ENCODE measurements at places on chromosomes 4 and X.
A peak's percentile ranks its signal among the peaks of the same experiment; 100 is the strongest.

DNA sequence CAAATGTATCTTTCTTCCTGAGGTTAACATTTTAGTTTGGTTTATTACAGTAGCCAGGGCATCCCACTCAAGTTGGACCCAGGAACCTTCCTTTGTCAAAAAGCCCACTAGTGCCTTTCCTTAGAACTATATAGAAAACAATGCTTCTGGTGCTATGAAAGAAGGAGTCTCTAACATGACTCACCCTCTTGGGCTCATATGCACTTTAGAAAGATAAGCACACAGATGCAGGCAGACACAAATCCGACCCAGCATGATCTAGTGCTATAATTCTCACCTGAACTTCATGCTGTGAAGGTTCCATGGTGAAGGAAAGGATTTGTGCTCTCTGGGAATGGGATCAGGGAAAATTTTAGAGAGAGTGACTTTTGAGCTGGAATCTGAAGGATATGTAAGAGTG is 289.4 kb downstream of the ANKRD50 start:
- no peak for DNase-seq

DNA sequence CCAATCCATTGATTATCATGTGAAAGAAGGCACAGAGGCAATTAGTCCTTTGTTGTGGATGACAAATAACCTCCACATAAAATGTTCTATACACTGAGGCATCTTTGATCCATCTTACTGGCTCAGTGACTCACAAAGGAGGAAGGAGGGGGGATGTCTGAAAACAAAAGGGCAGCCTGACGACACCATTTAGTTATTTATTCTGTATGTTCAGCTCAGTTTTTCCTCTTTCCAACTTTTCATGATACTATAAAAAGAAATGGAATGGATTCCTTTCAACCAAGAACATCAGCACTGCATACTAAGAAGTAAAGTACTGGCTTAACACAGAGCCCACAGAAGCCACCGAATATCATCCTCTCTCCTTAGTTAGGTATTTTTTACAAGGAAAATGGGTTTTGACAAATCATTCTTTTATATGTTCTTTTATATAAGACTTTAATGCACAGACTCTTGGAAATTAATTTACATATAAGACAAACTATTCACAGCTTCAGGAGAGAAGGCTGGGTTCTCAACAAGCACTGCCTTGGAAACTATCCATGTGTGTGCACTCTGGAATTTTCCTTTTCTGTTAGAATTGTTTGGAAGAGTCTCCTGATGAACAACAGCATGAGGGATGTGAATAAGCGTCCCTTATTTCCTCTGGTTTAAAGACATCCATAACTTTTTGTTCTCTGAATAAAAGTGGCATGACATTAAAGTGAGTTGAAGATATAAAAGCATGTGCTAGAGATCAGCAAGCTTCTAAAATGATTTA is 135.6 kb downstream of the TSPAN5 start:
- DNase-seq: no peak

DNA sequence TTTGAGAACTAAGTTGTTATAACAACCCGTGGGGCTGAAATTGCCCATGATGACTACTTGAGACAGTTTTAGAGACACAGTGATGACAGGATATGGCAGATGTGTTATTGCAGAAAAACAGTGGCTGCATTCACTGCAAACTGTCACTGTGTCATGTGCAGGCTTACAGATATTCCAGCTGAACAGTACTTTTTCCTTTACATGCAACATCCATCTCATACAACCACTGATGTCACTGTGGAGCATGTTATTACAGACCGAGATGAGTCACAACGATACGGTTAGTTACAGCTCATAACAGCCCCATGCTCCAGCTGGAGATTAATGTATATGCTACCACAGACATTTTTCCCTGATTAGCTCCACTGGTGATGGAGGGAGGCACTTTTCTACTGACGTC is 207.4 kb downstream of the TMA16 start:
- DNase-seq: no peak

- no peak for DNase-seq
Measured at GRCh38 chrX:24203072-24203808, 53.7 kb downstream of the ZFX start.

GRCh38 chrX:153578200-153578835 is 20.6 kb downstream of the CCNQ start:
- DNase-seq: no peak

DNA sequence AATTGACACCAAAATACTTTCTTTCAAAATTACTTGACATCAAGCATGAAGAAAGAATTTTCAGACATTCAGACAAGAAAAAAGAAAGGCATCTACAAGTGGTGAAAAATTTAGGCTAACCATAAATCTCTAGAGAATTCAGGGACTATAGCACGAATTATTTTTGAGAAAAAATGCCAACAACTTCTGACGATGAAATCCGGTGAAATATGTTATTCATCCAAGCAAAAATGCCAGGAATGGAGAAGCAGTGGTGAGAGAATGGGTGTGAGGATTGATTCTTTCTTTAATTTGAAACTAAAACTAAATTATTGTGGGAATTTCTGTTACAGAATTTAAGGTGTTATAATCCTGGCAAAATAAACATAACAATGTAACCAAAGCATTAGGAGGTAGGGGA is 69.4 kb upstream of the SORBS2 start:
- DNase-seq: no peak

- no peak for DNase-seq
Measured at GRCh38 chrX:132848296-132848970, 110.0 kb downstream of the HS6ST2 start.

DNA sequence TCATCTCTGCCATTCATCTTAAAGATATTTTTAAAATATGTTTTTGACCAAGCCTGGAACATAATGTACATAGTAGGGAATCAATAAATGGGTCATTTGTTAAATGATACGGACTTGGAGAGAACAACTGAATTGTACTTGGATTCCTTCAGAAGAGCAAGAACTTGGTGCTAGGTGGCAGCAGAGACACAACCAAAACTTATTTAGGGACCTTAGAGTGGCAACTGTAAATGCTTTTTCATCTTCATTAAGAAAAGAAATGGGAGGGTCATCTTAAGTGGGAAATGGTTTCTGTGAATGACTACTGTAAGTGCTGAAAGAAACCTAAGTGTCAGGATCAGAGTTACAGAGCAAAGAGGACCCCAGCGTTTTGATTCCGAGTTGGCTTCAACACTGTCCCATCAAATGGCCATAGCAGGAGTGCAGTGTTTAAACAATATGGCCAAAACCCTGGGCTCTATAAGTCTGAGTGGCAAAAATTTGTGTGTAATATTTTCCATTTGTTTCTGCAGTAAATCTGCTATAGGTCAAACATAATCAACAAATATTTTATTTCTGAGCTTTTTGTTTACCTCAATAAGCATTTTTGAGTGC is 213.6 kb downstream of the PALLD start:
- DNase-seq: no peak

GRCh38 chrX:78237127-78237526 is 90.3 kb downstream of the CYSLTR1 start:
- DNase-seq: no peak

- DNase-seq: no peak
Measured at GRCh38 chrX:78650906-78651437, 8.2 kb downstream of the RTL3 start.

GRCh38 chr4:101418466-101418865 is 71.1 kb upstream of the PPP3CA start:
- DNase-seq: no peak

- DNase-seq: peak; percentile 51
Measured at GRCh38 chr4:2412534-2412884, 5.9 kb downstream of the ZFYVE28 start.
